ENCODE measurements at places on chromosomes 5 and 9. TPM values are rescaled to one million over a fixed set of nuclear protein-coding genes. Genes with fewer than 3 reads are reported as not detected.

Gene OR1L6
- not detected for total RNA-seq

Gene GEMIN5
- total RNA-seq: 3.7 TPM

Gene GABRA6
- total RNA-seq: not detected

Gene AHRR
- total RNA-seq: 0.31 TPM

Gene SNX18
- total RNA-seq: 83.6 TPM

Gene UAP1L1
- total RNA-seq: 6.2 TPM

Gene PCDHA1
- total RNA-seq: not detected

Gene CSF1R
- total RNA-seq: 5.2 TPM

Gene GNAQ
- 43.8 TPM for total RNA-seq

Gene LCN2
- total RNA-seq: 4.7 TPM

Gene CPLANE1
- 6.5 TPM for total RNA-seq

Gene KIF24
- 0.21 TPM for total RNA-seq

Gene LSM11
- total RNA-seq: 1.0 TPM

Gene CRB2
- not detected for total RNA-seq

Gene CDK5RAP2
- 26.9 TPM for total RNA-seq

Gene NKD2
- total RNA-seq: not detected

Gene UNC13B
- total RNA-seq: 0.31 TPM

Gene SPATA31C1
- not detected for total RNA-seq

Gene RIGI
- 5.6 TPM for total RNA-seq

Gene C5orf15
- total RNA-seq: 26.6 TPM

Gene GIN1
- total RNA-seq: 4.7 TPM

Gene PRLR
- 1.6 TPM for total RNA-seq

Gene SGCD
- total RNA-seq: 0.10 TPM

Gene ANP32B
- 28.1 TPM for total RNA-seq

Gene TRIM32
- 3.1 TPM for total RNA-seq

Gene HBEGF
- 80.5 TPM for total RNA-seq

Gene ADAMTS16
- total RNA-seq: not detected

Gene RPS14
- total RNA-seq: 4,450 TPM

Gene ZNF879
- total RNA-seq: 4.1 TPM

Gene ANKDD1B
- 0.52 TPM for total RNA-seq

Gene SOX30
- total RNA-seq: not detected

Gene BARHL1
- total RNA-seq: not detected

Gene SCAI
- 9.9 TPM for total RNA-seq

Gene SLIT3
- 0.10 TPM for total RNA-seq

Gene TLX3
- not detected for total RNA-seq

Gene NEUROG1
- not detected for total RNA-seq

Gene ECM2
- total RNA-seq: 0.31 TPM

Gene CD180
- 2.3 TPM for total RNA-seq

Gene NSD1
- 69.0 TPM for total RNA-seq

Gene FGF1
- not detected for total RNA-seq

Gene DOK3
- 38.6 TPM for total RNA-seq

Gene TUSC1
- 0.52 TPM for total RNA-seq

Gene ITGA2
- total RNA-seq: 0.73 TPM

Gene MRPS30
- 44.8 TPM for total RNA-seq

Gene IL13
- total RNA-seq: 0.31 TPM

Gene ZNG1C
- 19.3 TPM for total RNA-seq

Gene FBXL7
- not detected for total RNA-seq

Gene PCDHGB6
- total RNA-seq: 0.63 TPM

Gene IRX2
- not detected for total RNA-seq

Gene FAM78A
- total RNA-seq: 32.3 TPM

Gene IFNA2
- total RNA-seq: 0.21 TPM

Gene GPR151
- total RNA-seq: not detected

All from mononuclear cell (primary cell).